Kidney (tissue), 22 donors: ENCODE measurements at places on chromosomes 4 and X. TPM values are rescaled to one million over a fixed set of nuclear protein-coding genes. Genes with fewer than 3 reads are reported as not detected.
A peak's percentile ranks its signal among the peaks of the same experiment; 100 is the strongest.

Gene STOX2
- 0.69 TPM for polyA plus RNA-seq

Gene CXCL3
- polyA plus RNA-seq = 0.97 TPM

Gene DHRSX
- 30.0 TPM for polyA plus RNA-seq

Gene ARHGAP36
- not detected for polyA plus RNA-seq

Gene APELA
- polyA plus RNA-seq = 1.2 TPM

Gene FAM47A
- not detected for polyA plus RNA-seq

Gene GAGE12J
- not detected for polyA plus RNA-seq

Gene TMEM47
- 18.1 TPM for polyA plus RNA-seq

Gene CENPI
- polyA plus RNA-seq = not detected

Gene PPP3CA
- 6.9 TPM for polyA plus RNA-seq

DNA sequence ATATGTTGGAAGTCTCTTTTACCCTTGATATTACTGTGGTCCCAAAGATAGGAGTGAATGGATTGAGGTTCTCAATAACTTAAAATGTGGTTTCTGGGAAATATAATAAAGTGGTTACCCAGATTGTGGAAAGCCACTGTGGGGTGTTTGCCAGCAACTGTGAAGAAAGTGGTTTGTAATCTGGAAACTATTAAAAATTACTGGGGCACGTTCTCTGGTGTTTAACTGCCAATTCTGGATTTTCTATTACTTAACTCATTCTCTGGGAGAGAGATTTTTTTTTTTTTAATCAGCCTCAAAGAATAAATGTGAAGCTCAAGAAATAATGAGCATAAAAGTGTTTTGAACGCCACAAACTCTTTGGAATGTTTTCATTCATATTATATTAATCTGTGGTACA lies 4.9 kb upstream of the CXCL6 start:
- DNase-seq = no peak

DNA sequence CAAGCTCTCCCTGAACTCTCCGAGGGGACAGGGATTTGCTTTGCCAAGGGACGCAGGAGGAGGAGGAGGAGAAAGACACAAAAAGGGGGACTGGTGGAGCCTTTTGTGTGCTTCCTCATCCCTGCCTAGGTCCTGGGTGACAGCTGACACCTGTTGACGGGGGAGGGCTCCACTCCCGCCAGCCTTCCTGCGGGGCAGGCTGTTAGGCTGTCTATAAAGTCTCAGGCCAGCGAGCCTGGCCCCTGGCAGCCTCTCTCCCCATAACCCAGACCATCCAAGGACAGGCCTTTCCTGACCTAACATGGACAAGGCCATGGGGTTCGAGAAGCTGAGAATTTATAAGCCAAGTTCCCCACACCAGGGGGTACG lies 832 bp upstream of the EVC2 start:
- no peak for DNase-seq

GRCh38 chr4:40608628-40609027 lies 21.0 kb downstream of the RBM47 start:
- no peak for DNase-seq

- DNase-seq = no peak
Measured at GRCh38 chr4:123976285-123976684, 579.7 kb downstream of the SPRY1 start.

- no peak for DNase-seq
Measured at GRCh38 chrX:110432091-110432905, 73.7 kb downstream of the RTL9 start.

- no peak for DNase-seq
Measured at GRCh38 chr4:38387819-38388218, 276.2 kb upstream of the KLF3 start.

- DNase-seq = no peak
Measured at GRCh38 chr4:147078362-147078761, 132.7 kb upstream of the TTC29 start.

DNA sequence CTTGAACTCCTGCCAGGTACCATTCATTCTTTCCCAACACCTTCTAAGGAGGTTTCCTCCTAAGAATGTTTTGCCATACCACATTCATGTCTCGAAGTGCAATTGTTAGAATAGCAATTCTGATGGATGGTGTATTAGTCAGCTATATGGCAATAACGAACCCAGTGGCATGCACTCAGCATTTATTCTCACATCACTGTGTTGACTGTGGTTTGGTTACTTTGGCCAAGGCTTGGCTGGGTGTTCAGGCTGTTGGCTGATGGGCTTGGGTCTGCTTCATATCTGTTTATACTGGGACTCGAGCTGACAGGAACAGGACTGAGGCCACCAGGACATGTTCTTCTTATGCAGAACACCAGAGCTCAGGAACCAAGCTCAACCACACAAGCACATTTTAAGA lies 31.7 kb downstream of the PSAPL1 start:
- DNase-seq = no peak

GRCh38 chr4:95889662-95890061 lies 49.8 kb downstream of the PDHA2 start:
- peak; percentile 43 for DNase-seq

GRCh38 chrX:101602077-101602476 lies 15.7 kb downstream of the ARMCX6 start:
- no peak for DNase-seq

- DNase-seq = peak; percentile 4
Measured at GRCh38 chr4:154616731-154617130, 4.3 kb upstream of the FGG start.

GRCh38 chr4:31908261-31908660 lies 1188.1 kb downstream of the PCDH7 start:
- DNase-seq = no peak

- DNase-seq = no peak
Measured at GRCh38 chr4:4507923-4508322, 33.9 kb downstream of the STX18 start.

DNA sequence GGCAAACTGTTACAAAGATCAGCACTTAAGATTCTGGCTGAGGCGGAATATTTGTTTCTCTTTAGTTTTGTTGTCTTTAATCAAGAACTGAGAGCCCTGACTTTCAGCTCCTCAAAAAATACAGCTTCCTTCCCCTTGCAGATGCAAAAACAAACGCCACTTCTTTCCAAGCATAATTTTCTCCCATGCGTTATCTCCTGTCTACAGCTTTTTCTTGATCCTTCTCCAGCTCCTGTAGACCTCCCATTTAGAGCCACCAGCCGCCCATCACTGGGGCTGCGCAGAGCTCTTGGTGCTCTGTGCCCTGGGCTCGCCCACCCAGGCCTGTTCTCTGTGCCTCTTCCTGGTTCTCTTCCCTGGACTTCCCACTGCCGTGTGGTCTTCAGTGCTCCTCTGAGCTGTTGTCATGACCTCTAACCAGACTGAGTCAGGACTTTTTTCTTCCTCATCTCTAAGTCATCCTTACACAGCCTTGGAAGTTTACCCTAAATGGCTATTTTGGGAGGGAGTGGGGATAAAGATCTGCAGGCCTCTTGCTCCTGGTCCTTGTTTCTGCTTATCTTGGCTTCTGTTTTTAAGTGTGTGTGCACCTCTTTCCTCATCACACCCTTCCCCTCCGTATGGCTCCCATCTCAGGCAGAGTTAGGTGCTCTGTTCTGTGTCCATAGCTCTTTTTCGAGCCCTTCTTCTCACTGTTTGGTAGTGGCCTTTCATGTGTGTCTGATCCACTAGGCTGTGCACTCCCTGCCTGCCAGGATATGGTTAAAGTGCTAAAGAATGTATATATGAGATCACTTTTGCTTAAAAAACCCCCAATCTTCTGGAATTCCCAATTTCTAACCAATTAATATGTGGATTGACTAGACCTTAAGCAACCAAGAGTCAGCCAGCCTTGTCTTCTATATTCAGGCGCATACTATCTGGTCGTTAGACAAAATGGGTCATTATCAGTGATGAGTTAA lies 122.5 kb downstream of the PTTG2 start:
- DNase-seq = no peak

DNA sequence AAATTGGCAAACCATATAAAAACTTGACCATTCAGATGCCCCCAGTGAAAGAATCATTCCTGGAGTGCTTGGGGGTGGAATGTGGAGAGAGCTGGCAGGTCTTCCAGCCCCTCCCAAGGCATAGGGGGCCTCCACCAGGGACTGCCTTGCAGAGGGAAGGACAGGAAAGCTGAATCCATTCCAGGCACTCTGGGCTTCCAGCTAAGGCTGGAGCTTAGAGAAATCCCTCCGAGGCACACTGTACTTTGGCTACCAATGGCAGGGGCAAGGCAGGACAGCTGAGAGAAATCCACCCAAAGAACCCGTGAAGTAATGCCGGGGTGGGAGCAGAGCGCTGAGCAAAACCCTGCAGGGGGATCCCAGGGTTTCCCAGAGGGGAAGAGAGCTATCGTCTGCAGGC lies 4.0 kb downstream of the CENPU start:
- no peak for DNase-seq

DNA sequence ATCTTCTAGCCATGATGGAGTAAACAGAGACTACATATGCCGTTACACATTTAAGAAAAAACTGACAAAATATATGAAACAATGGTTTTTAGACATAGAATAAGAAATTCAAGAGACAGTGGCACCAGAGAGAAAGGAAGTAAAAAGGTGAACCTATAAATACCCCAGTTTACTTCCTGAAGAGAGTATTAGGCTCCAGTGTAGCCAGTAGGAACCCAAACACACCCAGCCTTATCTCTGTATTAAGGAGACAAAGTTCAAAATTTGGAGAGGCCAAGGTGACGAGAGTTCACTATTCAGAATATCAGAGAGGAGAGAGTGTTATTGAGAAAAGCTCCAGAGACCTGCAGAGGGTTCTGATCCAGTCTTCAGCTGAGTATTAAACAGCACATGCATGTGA lies 119.0 kb downstream of the TET2 start:
- DNase-seq = no peak

DNA sequence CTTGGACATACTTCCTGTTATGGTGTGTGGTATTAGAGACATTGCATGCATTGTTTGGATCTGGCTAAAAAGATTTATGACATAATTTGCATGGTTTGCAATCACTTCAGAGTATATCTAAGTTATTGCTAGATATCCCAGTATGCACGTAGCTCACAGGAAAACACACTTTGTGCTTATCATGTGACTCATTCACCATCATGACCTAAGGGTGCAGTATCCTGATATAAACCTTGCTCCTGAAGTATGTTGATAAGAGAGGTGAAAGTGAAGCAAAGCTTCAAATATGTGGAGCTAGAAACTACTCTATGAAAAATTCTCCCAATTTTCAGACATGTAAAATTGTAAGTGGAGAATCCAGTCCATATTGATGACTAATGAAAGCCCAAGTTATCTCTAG lies 46.9 kb upstream of the GRXCR1 start:
- DNase-seq = no peak

DNA sequence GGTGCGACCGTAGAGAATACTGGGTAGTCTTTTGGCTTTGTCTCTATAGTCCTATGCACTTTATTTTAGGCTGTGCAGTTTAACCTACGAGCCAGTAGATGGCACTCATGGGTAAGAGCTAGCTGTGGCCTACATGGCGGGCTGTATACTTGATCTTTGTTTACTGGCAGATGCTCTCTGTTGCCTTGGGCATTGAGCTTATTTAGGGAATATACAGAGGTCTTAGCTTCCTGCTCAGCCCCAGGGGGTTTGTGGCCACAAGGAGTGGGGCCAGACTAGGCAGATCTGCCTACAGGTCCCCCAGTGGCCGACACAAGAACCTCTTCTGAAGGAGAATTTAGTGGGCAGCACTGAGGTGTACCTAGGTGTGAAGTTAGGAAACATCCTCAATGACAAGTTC lies 227.6 kb upstream of the HDX start:
- DNase-seq = peak; percentile 26

DNA sequence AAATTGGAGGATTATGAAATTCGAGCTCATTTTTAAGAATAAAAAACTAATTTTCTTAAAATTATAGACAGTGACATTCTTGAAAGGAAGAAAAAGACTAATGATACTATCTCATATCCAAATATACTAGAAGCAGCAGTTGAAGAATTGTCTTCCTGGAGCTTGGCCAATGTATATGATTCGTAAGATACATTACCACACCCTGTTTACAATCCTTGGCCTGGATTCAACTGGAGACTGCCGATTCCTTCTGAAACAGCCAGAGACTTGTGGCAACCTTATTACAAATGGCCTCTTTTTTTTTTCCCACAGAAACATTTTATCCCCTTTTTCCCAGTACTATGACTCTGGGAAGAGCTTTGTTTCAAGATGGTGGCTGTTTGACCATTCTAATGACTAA lies 571.2 kb upstream of the FAT1 start:
- no peak for DNase-seq

DNA sequence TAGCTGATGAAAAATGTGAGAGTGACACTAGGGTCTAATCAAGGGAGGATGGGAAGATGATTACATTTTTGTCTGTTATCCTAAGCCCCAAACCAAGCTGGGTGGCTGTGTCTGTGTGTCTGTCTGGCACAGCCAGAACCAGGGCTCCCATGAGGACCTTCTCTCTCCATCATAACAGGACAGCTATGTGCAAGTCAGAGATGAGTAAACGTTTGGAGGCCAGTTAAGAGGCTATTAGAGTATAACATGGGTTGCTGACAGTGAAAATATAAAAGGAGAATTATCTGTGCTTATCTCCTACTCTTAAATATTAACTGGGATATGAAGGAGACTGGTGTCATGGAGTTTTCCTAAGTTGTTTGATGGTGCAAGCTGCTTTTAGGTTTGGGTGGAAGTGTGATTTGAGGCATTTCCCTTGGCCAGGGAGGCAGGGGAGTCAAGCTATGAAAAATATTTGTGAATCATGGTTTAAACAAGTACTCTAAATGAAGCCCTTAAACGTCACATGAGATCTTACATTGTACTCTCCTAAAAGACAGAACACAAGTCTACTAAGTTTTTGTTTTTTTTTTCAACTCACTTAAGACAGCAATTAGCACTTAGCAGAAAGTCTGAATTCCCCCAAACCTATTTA lies 156.2 kb downstream of the ENOX2 start:
- DNase-seq = no peak

DNA sequence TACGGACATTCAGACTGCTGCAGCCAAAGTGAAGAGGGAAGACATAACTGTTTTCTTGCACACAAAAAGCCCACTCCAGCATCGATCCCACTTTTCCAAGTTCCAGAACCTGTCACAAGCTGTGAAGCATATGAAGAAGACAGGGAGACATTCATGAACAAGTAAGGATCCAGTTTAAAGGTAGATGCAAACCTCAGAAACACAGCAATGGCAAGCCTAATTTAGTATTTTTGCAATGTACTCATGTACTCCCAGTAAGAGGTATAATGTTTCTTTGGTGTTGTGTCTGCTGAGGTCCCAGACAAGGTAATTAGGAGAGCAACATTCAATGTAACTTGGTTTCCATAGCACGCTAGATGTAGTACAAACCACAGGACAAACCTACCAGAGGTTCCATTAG lies 4.6 kb downstream of the AFP start:
- DNase-seq = no peak

- DNase-seq = no peak
Measured at GRCh38 chr4:156749426-156750403, 221.9 kb downstream of the PDGFC start.

- no peak for DNase-seq
Measured at GRCh38 chr4:53094040-53094439, 231.9 kb downstream of the RASL11B start.
